ENCODE measurements at places on chromosomes 16 and 17.
A peak's percentile ranks its signal among the peaks of the same experiment; 100 is the strongest.

DNA sequence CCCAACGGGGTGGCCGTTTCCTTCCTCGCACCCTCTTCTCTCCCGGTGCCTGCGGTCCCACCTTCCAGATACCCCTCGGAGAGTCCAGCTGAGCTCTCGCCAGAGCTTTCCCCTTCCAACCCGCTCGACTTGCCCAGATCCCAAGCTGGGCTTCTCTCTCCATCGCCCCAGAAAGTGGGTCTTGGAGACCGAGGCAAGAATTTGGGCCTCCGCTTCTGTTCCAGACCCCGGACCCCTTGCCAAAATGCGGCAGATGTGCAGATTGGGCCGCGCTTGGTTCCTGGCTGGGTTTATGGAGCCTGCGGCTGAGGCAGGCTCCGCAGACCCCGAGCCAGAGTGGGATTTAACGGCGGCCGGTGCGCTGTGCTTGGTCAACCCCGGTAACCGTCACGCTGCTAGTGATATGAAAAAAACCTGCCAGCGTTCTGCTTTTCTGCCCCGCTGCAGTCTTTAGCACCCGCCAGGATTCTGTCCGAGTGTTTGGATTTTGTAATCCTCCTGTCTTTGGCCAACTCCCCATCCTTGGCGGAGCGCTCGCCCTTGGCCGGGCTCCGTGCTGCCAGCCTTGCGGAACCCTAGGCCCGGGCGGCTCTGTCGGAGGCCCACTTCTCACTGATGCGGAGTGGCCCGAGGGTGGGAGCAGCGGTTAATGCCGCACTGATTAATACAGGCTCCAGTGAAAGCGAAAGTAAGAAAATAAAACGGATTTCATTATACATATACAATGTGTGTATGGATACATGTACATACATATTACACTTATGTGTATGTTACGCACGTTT is 754 bp upstream of the SLFN11 start:
- DNase-seq = peak; percentile 60

- no peak for DNase-seq
Observed at GRCh38 chr17:45108595-45109521, 23.5 kb downstream of the PLCD3 start.

DNA sequence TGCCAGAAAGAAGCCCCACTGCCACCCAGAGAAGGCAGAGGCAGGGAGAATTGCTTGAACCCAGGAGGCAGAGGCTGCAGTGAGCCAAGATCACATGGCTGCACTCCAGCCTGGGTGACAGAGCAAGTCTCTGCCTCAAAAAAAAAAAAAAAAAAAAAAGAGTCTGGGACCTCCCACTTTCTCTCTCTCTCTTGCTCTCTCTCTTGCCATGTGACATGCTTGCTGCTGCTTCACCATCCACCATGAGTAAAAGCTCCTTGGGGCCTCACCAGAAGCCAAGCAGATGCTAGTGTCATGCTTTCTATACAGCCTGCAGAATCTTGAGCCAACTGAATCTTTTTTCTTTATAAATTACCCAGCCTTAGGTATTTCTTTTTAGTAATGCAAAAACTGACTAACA is 21.5 kb upstream of the SRSF1 start:
- no peak for DNase-seq

GRCh38 chr17:57528058-57528451 is 217.0 kb downstream of the CCDC182 start:
- DNase-seq = no peak

DNA sequence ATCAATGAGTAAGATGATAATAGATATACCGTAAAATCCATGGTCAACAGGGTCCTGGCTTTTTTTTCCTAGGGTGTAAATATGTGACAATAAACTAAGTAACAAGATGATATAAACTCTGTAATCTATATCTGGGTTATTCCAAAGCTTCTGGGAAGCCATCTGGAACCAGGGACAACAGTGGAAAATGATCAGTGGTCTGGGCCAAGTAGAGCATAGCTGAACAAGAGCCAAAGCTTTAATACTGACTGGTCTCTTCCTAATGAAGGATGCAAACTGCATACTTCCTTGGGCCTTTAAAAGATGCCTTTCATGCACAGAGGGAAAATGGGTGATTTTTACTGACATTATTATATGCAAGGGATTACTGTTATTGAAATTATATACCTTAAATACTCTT is 8.9 kb downstream of the CA10 start:
- DNase-seq = no peak

DNA sequence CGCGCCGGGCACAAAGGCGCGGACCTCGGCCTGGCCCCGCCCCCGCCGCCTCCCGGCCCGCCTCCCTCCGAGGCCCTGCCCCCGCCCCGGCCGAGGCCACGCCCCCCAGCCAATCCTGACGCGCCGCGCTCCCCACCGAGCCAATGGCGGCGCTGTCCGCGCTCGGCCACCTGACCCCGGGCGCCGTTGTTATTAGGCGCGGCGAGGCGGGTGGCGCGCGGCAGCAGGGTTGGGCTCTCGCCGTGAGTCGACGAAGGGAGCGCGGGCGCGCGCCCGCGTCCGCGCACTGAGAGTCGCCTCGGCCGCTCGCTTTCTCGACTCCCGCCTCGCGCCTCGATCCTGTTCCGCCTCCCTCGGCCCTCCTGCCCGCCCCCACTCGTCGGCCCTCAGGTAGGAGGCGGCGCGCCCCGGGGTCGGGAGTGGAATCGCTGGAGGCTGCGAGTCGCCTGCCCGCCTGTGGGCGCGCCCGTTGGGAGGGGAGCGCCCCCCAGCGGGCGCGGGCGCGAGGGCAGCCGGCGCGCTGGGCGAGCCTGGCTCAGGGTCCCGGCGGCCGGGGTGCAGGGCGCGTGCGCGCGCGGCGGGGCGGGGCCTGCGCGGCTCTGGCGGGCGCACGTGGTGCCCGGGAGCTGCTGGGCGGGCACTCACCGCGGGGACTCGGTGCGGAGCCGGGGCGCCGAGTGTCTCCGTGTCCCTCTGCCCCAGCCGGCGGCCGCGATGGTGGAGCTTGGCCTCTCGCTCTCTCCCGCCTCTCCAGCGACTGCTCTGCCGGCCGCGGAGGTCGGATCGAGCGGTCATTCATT is 405 bp upstream of the CBLN1 start:
- DNase-seq = peak; percentile 86

DNA sequence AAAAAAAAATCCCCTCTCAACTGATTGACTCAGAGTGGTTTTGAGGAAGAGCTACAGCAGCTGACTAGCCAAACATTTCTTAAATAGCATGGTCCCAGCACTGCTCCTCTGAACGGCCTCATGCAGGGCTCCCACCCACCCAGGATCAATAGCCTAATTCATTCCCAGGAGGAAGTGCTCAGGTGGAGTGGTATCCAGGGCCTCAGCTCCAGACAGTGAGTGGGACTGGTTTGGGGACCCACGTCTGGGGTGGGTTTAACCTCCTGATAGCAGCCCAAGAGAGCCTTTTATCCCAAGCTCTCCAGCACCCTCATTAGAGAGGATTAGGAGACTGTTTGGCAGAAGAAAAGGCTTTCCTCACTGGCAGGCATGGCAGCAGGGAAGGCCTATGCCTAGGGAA is 68.5 kb upstream of the CDH5 start:
- DNase-seq = no peak

Measured in inflammatory macrophage treated with lipopolysaccharide for 1 hour (primary cell).